ENCODE measurements at places on chromosomes 13 and 19. TPM values are rescaled to one million over a fixed set of nuclear protein-coding genes. Genes with fewer than 3 reads are reported as not detected.

DNA sequence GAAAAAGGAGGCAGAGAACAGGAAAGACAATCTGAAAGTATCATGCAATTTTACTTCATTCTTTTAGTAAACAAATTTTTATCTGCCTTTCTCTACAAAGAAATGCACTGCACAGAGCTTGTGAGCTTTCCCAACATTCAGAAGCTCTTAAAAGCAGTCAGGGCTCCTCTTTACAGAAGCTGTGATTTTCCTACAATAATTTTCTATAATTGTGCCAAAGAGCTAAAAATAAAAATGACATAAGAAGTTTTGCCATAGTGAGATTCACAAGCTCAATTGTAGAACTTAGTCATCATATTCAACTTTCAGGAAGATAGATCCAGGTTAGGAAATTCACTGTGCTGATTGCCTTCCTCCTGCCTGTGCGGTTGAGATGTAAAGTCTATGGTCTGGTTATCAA is 341.4 kb downstream of the PCDH9 start:
- no peak for DNase-seq

DNA sequence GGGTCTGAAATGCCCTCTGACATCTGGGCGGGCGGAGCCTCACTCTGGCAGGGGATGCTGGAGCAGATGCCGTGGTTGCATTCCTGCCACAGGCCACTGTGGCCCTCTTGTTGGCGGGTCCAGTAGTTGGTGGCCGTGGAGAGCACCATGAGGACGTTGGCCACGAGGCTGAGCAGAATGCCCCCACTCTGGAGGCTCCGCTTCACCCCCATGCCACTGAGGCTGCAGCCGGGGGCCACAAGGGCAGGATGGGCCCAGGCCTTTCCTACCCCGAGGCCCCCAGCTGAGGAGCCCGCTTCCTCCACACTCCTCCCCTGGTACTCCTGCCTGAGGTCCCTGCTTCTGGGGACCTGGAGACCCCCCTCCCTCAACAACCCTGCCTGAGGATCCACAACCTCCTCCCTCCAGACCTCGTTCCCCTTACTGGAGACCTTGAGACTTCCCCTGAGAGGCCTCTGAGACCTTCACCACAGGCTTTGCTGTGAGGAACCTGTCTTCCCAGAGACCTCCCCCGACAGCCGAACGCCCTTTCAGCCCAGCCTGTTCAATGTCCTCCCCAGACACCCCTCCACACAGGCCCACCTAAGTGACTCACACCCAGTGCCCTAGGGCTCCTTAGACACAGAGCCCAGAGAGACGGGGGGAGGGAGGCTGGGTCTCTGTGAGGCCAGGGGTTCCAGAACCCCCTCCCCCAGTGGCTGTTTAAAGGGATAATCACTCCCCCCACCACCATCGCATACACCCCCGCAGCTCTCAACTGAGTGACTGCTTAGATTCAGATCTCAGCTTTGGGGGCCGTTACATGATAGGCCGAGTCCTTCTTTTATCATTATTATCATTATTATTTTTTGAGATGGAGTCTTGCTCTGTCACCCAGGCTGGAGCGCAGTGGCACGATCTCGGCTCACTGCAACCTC is at the start of gene CLDND2:
TSS of gene CLDND2 (minus strand) at position 638 of the 917 bp plus-strand sequence. CDS start at position 212, 426 bp downstream.
- no peak for DNase-seq

DNA sequence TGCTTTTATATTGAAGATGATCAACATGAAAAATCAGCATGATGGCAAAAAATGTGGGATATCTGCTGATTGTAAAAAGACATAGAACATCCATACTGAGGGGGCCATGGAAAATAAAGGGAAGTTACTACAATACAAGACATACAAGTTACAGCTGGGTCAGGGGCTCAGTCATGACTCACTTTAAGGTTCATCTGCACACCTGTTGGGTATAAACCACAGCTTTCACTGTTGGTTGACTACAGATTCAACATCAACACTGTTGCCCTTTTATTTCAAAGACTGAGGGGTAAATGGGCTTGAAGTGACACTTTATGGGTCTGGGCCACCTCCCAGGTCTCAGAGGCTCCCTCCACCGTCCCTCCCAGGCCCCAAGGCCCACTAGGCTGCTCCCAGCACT is 98.1 kb upstream of the IRS2 start:
- DNase-seq: no peak

DNA sequence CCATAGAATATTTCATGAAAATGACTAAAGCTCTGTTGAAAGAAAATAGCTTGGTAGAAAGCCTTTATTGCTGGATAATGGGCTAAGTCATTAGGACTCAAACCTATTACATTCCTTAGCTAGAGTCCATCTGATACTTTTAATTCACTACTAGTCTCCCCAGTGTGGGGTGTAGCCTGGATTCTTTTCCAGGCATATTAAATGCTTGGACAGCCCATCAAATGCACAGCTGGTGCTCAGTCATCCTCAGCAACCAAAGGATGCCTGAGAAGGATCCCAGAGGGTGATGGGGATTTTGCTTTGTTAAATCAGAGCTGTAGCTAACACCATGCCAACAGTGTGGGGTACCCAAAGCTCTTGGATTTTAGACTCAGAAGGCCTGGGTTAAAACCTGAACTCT is 153.5 kb downstream of the DLEU7 start:
- DNase-seq: no peak

- DNase-seq: no peak
Observed at GRCh38 chr19:2952953-2953481, 8.2 kb upstream of the ZNF77 start.

DNA sequence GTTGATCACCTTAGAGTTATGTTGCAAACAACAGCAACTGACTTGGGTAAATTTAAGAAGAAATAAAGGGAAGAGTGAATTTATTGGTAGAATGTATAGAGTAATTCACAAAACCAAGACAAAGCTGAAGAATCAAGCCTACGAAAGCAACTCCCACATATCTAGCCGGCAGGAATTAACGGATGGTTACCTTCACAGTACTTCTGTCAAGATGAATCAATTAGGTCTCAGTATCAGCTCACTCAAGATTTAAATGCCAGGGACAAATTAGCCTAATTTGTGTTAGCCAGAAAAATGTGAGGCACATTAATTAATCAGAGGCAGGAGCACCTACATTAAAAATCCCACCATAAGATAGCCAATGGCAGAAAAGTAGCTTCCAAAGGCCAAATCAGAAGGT is 10.7 kb downstream of the KPNA3 start:
- DNase-seq: no peak

- DNase-seq: no peak
Observed at GRCh38 chr13:35993686-35994085, 137.5 kb downstream of the DCLK1 start.

GRCh38 chr13:32407854-32408253 is 20.1 kb downstream of the N4BP2L1 start:
- no peak for DNase-seq

GRCh38 chr13:112725346-112726015 is 35.6 kb downstream of the ATP11A start:
- DNase-seq: no peak

GRCh38 chr13:113741191-113741668 is 17.8 kb upstream of the TMEM255B start:
- peak; percentile 15 for DNase-seq

GRCh38 chr19:19260417-19261214 is 12.5 kb downstream of the TM6SF2 start:
- no peak for DNase-seq

GRCh38 chr13:51848674-51849073 is 3.7 kb upstream of the TMEM272 start:
- DNase-seq: peak; percentile 65

- DNase-seq: no peak
Observed at GRCh38 chr19:51565583-51565982, 5.5 kb upstream of the ZNF175 start.

- peak; percentile 93 for DNase-seq
Observed at GRCh38 chr13:48769107-48769704, 115.5 kb downstream of the CYSLTR2 start.

DNA sequence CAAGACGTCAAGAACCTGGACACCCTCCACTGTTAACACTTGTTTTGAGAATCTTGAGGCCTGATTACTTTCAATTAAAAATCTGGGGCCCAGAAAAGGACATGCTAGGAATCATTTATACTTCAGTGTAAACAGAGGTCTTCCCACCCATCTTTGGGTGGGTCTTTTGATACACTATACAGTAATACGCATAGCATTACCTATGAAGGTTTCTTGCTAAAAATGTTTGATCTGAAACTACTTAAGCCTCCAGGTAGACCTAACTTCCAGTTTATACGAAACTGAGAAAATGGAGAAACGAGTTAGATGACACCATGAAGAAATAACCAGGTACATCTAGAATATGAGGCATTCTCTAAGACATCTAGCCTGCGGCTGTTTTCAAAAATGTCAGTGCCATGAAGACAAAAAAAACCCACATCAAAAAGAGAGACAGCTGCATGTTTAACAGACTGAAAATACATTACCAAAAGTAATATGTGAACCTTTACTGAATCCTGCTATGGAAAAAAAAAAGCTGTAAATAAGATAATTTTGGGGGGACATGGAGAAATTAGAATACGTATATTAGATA is 36.6 kb downstream of the TGDS start:
- DNase-seq: no peak

DNA sequence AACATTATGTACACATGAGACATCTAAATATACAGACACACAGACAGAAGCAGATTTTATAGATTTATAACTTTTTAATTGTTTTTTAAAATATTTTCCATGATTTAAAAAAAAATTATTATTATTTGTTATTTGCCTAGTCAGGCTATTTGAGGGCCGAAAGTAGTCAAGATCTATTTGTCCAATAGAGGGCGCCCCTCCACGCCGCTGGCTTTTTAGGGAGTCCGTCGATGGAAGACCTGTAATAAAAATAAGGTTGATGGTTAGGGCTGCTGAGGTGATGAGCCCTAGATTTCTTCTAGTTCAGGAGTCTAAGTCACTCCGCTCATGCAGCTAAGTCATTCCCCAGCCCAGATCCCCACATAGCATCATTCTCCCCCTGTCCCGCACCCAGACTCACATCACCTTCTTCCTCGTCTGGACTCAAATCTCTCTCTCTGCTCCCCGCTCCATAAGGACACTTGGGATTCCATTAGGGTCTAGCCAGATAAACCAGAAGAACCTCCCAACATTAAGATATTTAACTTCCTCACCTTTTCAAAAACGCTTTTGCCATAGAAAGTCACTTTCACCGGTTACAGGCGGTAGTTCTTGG is 33.9 kb upstream of the CEACAM21 start:
- peak; percentile 30 for DNase-seq

DNA sequence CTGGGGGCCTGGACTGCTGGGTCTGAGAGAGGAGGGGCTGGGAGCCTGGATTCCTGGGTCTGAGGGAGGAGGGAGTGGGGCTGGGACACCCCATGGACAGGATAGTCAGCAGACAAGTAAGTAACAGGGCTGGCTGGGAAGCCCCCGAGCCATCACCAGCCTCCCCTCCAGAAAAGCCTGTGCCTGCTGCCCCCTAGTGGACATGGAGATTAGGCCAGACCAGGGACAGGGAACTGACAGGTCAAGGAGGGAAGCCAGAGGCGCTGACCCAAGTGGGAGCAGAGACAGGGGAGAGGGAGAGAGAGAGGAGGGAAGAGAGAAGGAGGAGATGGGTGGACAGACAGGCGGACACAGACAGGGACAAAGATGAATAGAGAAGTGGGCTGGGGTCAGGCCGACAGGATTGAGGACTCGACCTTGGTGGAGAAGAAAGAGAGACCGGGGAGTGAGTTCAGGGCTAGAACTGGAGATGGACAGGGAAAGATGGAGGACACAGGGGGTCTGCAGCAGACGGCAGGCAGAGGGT is 6.7 kb upstream of the ERFL start:
- DNase-seq: peak; percentile 57

GRCh38 chr13:111046590-111047141 is 68.4 kb upstream of the ARHGEF7 start:
- DNase-seq: peak; percentile 71

- DNase-seq: peak; percentile 99
Observed at GRCh38 chr13:98173431-98174152, 3.5 kb downstream of the RNF113B start.

GRCh38 chr13:112898621-112899280 is 70.3 kb upstream of the MCF2L start:
- DNase-seq: no peak

DNA sequence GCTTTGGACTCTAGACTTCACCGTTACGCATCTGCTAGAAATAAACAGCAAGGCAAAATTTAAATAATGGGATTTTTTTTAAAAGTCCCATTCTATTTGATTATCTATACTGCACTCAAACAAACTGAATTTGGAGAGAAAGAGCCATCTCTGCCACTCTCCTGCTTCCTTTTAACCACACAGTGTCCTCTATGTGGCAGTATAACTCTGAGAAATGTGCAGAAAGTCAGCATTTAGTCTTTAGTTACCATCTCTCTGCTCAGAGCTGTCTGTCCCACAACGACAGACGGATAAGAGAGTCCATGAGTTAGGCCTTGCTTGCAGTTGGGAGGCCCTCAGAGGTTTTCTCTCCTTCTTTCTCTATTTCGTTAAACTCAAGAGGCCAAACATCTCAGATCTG is 21.2 kb downstream of the CCNA1 start:
- no peak for DNase-seq

DNA sequence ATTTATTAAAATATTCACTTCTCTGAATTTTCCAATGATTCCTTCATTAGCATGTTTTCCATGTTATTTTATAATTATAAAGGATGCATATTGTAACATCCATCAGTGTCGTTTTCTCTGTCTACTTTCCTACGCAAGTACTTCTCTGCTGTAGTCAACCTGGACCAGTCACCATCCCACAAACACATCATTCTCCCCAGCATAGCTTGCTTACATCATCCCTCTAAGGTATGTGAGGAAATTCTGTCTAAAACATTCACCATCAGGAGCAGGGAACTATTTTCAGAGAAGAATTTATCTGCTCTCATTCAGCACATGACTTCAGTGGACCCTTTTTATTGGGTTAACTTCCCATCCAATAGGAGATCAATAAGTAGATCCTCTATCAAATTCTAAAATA is 806.1 kb upstream of the ARGLU1 start:
- DNase-seq: no peak

The CACNA1A gene
- 0.32 TPM for total RNA-seq

The CPAMD8 gene
- total RNA-seq: 0.64 TPM

The ZNF491 gene
- 2.2 TPM for total RNA-seq

The ZNF497 gene
- total RNA-seq: 0.32 TPM

The ZSCAN1 gene
- not detected for total RNA-seq

The MYPOP gene
- total RNA-seq: 2.6 TPM

The S1PR2 gene
- total RNA-seq: 33.2 TPM

The FUT2 gene
- not detected for total RNA-seq

The MIR17HG gene
- 3.2 TPM for total RNA-seq

The ADGRE2 gene
- total RNA-seq: 0.43 TPM

The SMIM44 gene
- not detected for total RNA-seq

The CGB3 gene
- total RNA-seq: not detected

The PDX1 gene
- not detected for total RNA-seq

The CKM gene
- total RNA-seq: 0.43 TPM

The HRC gene
- not detected for total RNA-seq

The KLK8 gene
- total RNA-seq: not detected

Data from fibroblast of villous mesenchyme (primary cell).